ENCODE measurements at places on chromosomes 7 and 10. TPM values are rescaled to one million over a fixed set of nuclear protein-coding genes. Genes with fewer than 3 reads are reported as not detected.

The RASSF4 gene
- 31.8 TPM for total RNA-seq

GRCh38 chr7:152702-153391 lies 39.5 kb upstream of the FAM20C start:
- H3K27me3 ChIP-seq = no peaks in the 10 kb centered on the region
- H3K4me1 ChIP-seq = peaks cover 44% of the 10 kb centered on the region
- no peak overlapping the region for H3K4me3 ChIP-seq
- no peaks in the 10 kb centered on the region for H3K36me3 ChIP-seq

The ELMO1 gene
- 35.1 TPM for total RNA-seq

The NEUROG3 gene
- 0.66 TPM for total RNA-seq

GRCh38 chr7:50145801-50146338 lies 52.8 kb upstream of the ZPBP start:
- DNase-seq = no peak
- H3K4me3 ChIP-seq = no peak overlapping the region
- no peaks in the 10 kb centered on the region for H3K36me3 ChIP-seq
- no peak overlapping the region for H3K27ac ChIP-seq

DNA sequence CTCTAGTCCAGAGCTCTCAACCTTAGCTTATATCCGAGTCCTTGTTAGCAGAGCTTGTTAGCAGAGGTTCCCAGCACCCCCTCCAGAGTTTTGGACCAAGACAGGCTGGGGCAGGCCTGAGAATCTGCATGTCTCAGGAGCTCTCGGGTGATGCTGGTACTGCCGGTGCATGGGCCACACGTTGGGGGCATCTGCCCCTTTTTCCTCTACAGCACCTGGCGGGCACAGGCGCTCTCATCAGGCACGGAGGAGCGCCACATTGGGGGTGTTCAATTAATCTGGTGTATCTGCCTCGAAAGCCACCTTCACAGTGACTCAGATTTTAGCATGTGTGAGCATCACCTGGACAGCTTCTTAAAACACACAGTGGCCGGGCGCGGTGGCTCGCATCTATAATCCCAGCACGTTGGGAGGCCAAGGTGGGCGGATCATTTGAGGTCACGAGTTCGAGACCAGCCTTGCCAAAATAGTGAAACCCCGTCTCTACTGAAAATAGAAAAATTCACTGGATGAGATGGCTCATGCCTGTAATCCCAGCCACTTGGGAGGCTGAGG lies 117.7 kb downstream of the ELFN1 start:
- no peak overlapping the region for H3K27ac ChIP-seq
- H3K27me3 ChIP-seq = no peaks in the 10 kb centered on the region

Measured in esophagus muscularis mucosa (tissue), 4 donors.